ENCODE measurements at places on chromosomes 2 and 18. TPM values are rescaled to one million over a fixed set of nuclear protein-coding genes. Genes with fewer than 3 reads are reported as not detected.

Gene SLC4A5
- total RNA-seq = 48.0 TPM

- DNase-seq = no peak
Measured at GRCh38 chr18:59571902-59572301, 125.3 kb downstream of the CCBE1 start.

GRCh38 chr2:99777656-99778290 is 288.0 kb upstream of the REV1 start:
- no peak for DNase-seq

DNA sequence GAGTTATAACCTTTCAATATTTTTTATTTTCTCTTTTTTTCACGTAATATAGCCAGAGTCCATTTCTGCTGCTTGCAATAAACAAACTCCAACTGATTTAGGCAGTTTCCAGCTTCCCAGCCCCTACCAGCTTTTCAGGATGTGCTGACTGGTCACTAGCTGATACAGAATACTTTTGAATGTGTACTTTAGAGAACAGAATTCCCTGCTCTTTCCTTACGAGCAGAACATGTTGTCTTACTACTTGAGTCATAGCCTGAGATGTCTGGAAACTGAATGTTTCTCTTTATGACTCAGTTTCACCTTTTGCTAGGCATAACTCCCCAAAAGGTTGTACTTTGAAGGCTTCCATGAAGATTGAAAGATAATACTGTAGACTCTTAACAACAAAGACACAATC is 44.5 kb upstream of the KCNE4 start:
- no peak for DNase-seq

- no peak for DNase-seq
Measured at GRCh38 chr2:159015823-159016222, 47.4 kb downstream of the TANC1 start.

Data from thyroid gland (tissue), 4 donors.